MG63 (cell line): ENCODE measurements at places on chromosomes 7 and 10. TPM values are rescaled to one million over a fixed set of nuclear protein-coding genes. Genes with fewer than 3 reads are reported as not detected.

GRCh38 chr10:43808136-43808535, 159.5 kb upstream of the ZNF32 start:
- DNase-seq, result no peak

GRCh38 chr10:51124852-51125251, 50.6 kb downstream of the PRKG1 start:
- DNase-seq, result no peak

GRCh38 chr10:112969131-112969530, 19.1 kb downstream of the TCF7L2 start:
- no peak for DNase-seq

DNA sequence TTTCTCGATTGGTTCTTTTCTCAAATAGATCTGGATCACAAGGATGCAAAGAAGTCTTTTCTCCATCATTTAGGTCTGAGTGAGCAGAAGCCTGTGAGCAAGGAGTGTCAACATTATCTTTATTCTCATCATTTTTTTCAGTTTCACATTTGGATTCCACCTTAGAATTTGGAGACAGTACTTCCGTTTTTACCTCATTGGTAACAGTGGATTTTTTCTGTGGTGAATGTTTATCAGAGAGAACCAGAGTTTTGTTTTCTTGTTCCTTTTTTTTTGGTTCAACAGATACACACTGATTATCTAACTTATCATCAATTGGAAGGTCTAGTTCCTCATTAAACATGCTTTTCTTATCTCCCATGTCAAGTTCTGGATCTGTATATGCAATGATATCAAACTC, 151.3 kb downstream of the GALNT11 start:
- no peak for DNase-seq

Gene TMEM176B
- 0.23 TPM in 1 of 2 replicates, not detected in the other for total RNA-seq

Gene POLD2
- 146 and 186 TPM in 2 replicates for total RNA-seq
